ENCODE measurements at places on chromosomes 13 and 19. TPM values are rescaled to one million over a fixed set of nuclear protein-coding genes. Genes with fewer than 3 reads are reported as not detected.

Gene C3
- total RNA-seq = 8.9 TPM

Gene CEBPA
- 1.2 TPM for total RNA-seq

Gene ZNF112
- total RNA-seq = 17.9 TPM

Gene DMKN
- total RNA-seq = 0.49 TPM

Gene RFPL4AL1
- total RNA-seq = not detected
